ENCODE measurements at places on chromosomes 7 and 10. TPM values are rescaled to one million over a fixed set of nuclear protein-coding genes. Genes with fewer than 3 reads are reported as not detected.

- H3K4me1 ChIP-seq, result no peaks in the 10 kb centered on the region
- no peak overlapping the region for H3K4me3 ChIP-seq
- H3K27ac ChIP-seq, result no peak overlapping the region
- H3K27me3 ChIP-seq, result no peaks in the 10 kb centered on the region
- no peak for DNase-seq
- no peaks in the 10 kb centered on the region for H3K36me3 ChIP-seq
Measured at GRCh38 chr10:120926611-120927010, 75.4 kb downstream of the WDR11 start.

DNA sequence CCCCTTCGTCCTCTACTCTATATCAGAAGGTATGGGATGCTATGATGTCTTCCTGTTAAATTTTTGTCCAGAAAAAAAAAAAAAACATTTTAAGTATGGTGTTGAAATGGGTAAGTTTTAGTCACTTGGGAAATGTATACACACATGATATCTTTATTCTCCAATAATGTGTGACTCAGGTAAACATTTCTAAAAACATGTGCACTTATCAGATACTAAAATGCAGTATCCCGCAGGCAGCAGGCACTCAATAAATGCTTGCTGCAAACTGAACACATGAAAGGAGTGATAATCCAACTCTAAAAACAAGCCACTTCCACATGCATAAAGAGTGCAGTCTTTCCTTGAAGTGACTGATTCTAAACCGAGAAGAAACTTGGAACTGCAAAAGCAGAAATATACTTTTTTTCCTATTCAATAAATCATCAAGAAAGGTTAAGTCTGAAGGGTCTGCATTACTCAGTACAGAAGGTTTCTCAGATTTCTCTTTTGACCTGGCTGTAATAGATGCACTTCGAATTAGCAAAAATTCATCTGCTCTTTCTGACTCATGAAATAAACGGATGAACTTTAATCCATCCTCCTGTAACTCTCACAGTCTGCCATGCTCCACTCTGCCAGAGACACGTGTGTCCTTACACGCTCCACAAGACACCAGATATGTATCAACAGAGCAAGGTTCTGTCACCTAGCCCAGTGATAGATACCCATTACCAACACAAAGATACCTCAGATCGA is 84.0 kb downstream of the HIPK2 start:
- H3K4me3 ChIP-seq, result no peak overlapping the region
- no peak for DNase-seq
- no peaks in the 10 kb centered on the region for H3K27me3 ChIP-seq
- no peaks in the 10 kb centered on the region for H3K4me1 ChIP-seq
- H3K27ac ChIP-seq, result no peak overlapping the region

GRCh38 chr7:94436018-94436604 is 41.4 kb downstream of the COL1A2 start:
- H3K27me3 ChIP-seq, result no peaks in the 10 kb centered on the region
- peak; percentile 87 for DNase-seq
- no peak overlapping the region for H3K27ac ChIP-seq

DNA sequence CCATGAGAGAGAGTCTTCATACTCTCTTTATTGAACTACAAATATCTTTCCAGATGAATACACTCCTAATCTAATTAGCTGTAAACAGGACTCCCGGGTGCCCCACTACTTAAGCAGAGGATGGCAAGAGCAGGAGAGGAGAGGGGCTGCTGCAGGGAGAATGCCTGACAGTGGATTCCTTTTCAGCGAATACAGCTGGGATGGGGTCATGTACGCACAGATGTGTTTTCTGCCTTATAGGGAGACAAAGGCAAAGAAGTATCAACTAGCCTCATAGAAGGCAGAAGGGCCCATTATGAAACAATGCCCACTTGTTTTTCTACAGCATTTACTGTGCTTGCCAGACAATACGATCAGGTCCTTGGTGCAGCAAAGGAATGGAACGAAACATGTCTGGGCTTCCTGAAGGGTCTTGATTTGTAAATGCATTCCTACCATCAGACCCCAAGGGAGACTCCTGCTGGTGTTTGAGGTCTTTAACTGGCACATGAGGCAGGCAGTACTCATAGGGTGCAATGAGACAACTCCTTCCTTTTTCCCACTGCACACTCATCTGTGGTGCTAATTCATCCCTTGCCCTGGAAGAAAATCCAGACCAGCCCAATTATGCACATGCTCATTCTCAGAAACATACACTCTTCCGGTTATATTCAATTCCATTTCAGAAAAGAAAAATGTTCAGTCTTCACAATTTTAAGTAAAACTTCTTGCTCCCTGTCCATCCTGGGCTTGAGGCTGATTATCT is 117.1 kb downstream of the AOAH start:
- H3K27me3 ChIP-seq, result peaks cover 26% of the 10 kb centered on the region
- no peak for DNase-seq
- no peaks in the 10 kb centered on the region for H3K36me3 ChIP-seq
- no peak overlapping the region for H3K27ac ChIP-seq
- H3K4me1 ChIP-seq, result no peaks in the 10 kb centered on the region

DNA sequence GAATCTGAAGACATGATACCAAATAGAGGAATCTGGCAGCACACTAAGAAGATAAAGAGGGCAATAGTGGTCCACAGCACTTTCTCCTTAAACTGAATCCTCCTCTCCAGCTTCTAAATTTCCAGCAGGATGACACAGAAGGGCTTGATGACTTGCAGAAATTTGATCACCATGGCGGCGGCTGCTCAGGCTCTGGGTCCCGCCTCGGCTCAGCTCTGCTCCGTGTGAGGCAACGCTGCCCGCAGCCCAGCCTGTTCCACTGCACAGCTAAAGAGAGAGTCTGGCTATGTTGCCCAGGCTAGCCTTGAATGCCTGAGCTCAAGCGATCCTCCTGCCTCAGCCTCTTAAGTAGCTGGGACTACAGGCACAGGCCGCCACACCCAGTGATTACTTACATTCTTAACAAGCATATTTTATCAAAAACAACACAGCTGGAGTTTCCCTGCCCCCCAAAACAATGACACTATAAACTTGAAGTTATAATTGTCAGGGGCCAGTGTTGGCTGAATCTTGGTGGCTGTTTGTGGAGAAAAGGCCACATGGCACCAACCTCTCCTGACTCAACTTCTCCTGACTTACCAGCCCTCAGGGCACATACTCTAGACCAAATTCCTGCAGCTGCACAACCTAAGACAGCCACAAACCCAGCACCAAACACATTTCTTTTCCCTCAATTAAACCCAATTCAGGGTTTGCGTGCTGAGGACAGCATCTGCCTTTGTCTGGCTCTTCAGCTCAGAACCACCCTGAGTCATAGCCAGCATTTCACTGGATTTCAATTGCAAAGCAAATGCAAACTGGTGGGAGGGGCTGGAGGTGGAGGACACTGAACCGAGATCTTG is 11.6 kb upstream of the TNPO3 start:
- peaks cover 3% of the 10 kb centered on the region for H3K4me1 ChIP-seq
- H3K36me3 ChIP-seq, result no peaks in the 10 kb centered on the region
- no peak overlapping the region for H3K4me3 ChIP-seq
- H3K27me3 ChIP-seq, result no peaks in the 10 kb centered on the region
- DNase-seq, result peak; percentile 21

GRCh38 chr10:93566435-93567276 is at the start of gene FFAR4:
Gene FFAR4, plus strand, starts transcription at chr10:93566665. Its CDS starts 56 bp downstream, at chr10:93566721.
- DNase-seq, result no peak
- H3K27ac ChIP-seq, result no peak within 1 kb of the TSS
- H3K4me3 ChIP-seq, result no peak within 1 kb of the TSS
- H3K36me3 ChIP-seq, result no peaks in the 10 kb centered on the region
- H3K27me3 ChIP-seq, result peaks cover 71% of the 10 kb centered on the region
- H3K4me1 ChIP-seq, result no peaks in the 10 kb centered on the region

GRCh38 chr7:43565786-43566185 is 17.1 kb upstream of the STK17A start:
- DNase-seq, result no peak
- no peaks in the 10 kb centered on the region for H3K36me3 ChIP-seq
- no peaks in the 10 kb centered on the region for H3K27me3 ChIP-seq

DNA sequence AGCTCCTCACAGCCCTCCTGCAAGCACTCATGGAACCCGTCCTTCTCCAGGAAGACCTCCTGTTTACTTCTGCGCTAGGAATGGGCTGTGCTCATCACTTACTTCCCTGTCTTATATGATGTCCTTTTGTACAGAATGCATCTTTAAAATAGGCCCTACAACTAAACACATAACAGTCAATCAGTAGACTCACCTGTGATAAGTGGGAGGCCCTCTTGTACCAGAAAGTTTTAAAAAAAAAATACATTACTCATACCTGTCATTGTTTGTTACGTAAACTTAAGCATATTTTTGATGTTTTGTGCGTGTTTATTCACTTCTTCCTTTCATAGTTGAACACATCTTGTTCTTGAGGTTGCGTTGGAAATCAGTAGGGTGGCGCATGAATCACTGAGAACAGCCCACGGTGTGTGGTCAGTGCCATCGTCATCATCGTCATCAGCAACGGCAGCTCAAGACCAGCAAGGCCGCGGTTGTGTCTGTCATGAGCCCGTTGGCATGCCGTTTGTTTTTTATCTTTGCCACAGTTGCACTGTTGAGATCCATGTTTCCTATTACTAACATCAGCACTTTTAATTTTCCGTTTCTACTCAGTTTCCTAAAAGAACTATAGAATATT is 232.8 kb downstream of the MGMT start:
- H3K36me3 ChIP-seq, result no peaks in the 10 kb centered on the region
- H3K4me1 ChIP-seq, result peaks cover 16% of the 10 kb centered on the region
- H3K27ac ChIP-seq, result no peak overlapping the region
- DNase-seq, result no peak
- no peaks in the 10 kb centered on the region for H3K27me3 ChIP-seq

GRCh38 chr10:97825020-97825760 is 24.5 kb upstream of the GOLGA7B start:
- H3K27me3 ChIP-seq, result no peaks in the 10 kb centered on the region
- no peaks in the 10 kb centered on the region for H3K4me1 ChIP-seq
- H3K4me3 ChIP-seq, result no peak overlapping the region
- no peaks in the 10 kb centered on the region for H3K36me3 ChIP-seq
- no peak overlapping the region for H3K27ac ChIP-seq
- DNase-seq, result no peak

- no peak overlapping the region for H3K4me3 ChIP-seq
- no peaks in the 10 kb centered on the region for H3K36me3 ChIP-seq
- no peak for DNase-seq
- peaks cover 29% of the 10 kb centered on the region for H3K27me3 ChIP-seq
- no peaks in the 10 kb centered on the region for H3K4me1 ChIP-seq
Measured at GRCh38 chr10:93193906-93194305, 120.2 kb downstream of the CYP26A1 start.

DNA sequence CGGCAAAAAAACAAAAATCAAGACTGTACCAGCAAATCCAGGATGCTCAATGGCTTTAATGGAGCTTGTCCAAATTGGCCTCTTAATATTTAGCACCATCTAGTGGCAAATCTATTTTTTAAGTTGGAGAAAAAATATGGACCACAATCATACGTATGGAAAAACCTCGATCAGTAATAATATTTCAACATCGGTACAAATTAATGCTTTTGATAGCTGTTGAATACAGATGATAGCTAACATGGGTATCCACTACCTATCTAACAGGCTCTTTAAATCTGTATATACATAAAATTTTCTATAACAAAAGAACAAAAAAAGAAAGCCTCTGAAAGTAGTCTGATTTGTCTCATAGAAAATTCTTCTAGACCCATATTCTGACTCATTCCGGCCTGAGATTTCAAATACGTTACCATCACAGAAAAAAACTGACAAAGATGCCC is 29.2 kb downstream of the COA1 start:
- H3K4me3 ChIP-seq, result no peak overlapping the region
- no peaks in the 10 kb centered on the region for H3K27me3 ChIP-seq
- no peak overlapping the region for H3K27ac ChIP-seq
- no peaks in the 10 kb centered on the region for H3K36me3 ChIP-seq
- H3K4me1 ChIP-seq, result peaks cover 25% of the 10 kb centered on the region

DNA sequence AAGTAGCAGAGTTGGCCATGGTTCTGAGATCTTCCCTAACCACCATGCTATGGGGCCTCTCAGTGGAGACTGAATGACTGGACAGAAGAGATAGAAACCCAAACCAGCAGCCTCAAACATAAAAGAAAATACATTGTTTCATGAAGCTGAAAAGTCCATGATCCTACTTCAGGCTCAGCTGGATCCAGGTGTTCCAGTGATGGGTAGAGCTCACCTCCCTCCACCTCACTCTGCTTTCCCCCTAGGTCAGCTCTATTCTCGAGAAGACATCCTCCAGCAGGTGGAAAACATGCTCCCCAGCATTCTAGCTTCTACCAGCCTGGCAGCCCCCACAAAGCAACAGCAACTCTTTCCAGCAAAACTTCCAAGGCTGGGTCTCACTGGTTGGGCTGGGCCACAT is 132.1 kb downstream of the OAT start:
- no peak overlapping the region for H3K4me3 ChIP-seq
- peaks cover 6% of the 10 kb centered on the region for H3K4me1 ChIP-seq
- H3K27me3 ChIP-seq, result no peaks in the 10 kb centered on the region
- DNase-seq, result no peak

GRCh38 chr7:47484923-47485639 is 96.8 kb downstream of the TNS3 start:
- no peaks in the 10 kb centered on the region for H3K36me3 ChIP-seq
- no peak overlapping the region for H3K4me3 ChIP-seq
- DNase-seq, result no peak
- H3K27ac ChIP-seq, result no peak overlapping the region

GRCh38 chr10:117549100-117549585 is 6.6 kb downstream of the EMX2 start:
- H3K36me3 ChIP-seq, result no peaks in the 10 kb centered on the region
- H3K4me1 ChIP-seq, result peaks cover 6% of the 10 kb centered on the region
- no peak for DNase-seq
- H3K27me3 ChIP-seq, result peaks cover 100% of the 10 kb centered on the region

DNA sequence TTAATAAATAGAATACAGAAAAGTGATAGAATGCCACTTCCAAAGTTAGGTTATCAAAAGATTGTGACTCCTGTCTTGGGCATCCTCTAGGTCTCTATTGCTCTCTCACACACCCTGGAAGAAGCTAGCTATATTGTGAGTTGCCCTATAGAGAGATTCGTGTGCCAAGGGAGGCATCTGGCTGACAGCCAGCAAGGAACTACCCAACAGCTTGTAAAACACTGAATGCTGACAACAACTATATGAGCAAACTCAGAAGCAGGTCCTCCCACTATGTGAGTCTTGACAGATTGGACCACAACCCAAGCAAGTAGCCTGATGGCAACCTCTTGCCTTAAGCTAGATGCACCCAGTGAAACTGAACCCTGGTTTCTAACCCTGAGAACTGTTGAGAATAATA is 55.7 kb upstream of the CDK14 start:
- H3K36me3 ChIP-seq, result no peaks in the 10 kb centered on the region
- H3K27me3 ChIP-seq, result no peaks in the 10 kb centered on the region
- no peak overlapping the region for H3K27ac ChIP-seq
- DNase-seq, result peak; percentile 25
- H3K4me3 ChIP-seq, result no peak overlapping the region
- no peaks in the 10 kb centered on the region for H3K4me1 ChIP-seq

GRCh38 chr7:92717623-92717992 is 118.8 kb downstream of the CDK6 start:
- no peaks in the 10 kb centered on the region for H3K27me3 ChIP-seq
- no peaks in the 10 kb centered on the region for H3K36me3 ChIP-seq
- peaks cover 13% of the 10 kb centered on the region for H3K4me1 ChIP-seq
- DNase-seq, result no peak
- H3K4me3 ChIP-seq, result peak overlapping the region; percentile 30

- H3K4me3 ChIP-seq, result no peak overlapping the region
- H3K27ac ChIP-seq, result no peak overlapping the region
- H3K36me3 ChIP-seq, result peaks cover 5% of the 10 kb centered on the region
- H3K27me3 ChIP-seq, result no peaks in the 10 kb centered on the region
Measured at GRCh38 chr10:368579-369220, 233.4 kb downstream of the ZMYND11 start.

TWIST1 gene
- total RNA-seq, result 41.6 TPM

AVPI1 gene
- total RNA-seq, result 2.6 TPM

ASIC3 gene
- 6.7 TPM for total RNA-seq

TEX36 gene
- 0.61 TPM for total RNA-seq
